GM03348 (cell line): ENCODE measurements at places on chromosomes 1 and 21.

GRCh38 chr1:49340576-49340975, 563.9 kb upstream of the BEND5 start:
- no peak for DNase-seq

- no peak for DNase-seq
Measured at GRCh38 chr1:234725177-234726132, 115.5 kb upstream of the IRF2BP2 start.

DNA sequence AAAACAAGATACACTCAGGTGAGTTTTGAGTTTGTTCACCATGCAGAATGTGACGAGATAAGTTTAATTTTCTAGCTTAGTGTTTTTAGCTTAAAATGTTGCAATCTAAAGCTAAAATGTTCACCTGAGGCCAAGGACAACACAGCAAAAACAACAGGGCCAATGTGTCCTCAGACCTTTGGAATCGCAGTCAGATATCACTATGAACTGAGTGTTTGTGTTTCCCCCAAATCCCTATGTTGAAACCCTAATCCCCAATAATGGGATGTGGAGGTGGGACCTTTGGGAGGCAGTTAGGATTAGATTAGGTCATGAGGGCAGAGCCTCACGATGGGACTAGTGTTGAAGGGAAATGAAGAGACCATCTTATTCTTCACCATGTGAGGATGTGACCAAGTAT, 144.4 kb downstream of the GABPA start:
- DNase-seq: no peak

DNA sequence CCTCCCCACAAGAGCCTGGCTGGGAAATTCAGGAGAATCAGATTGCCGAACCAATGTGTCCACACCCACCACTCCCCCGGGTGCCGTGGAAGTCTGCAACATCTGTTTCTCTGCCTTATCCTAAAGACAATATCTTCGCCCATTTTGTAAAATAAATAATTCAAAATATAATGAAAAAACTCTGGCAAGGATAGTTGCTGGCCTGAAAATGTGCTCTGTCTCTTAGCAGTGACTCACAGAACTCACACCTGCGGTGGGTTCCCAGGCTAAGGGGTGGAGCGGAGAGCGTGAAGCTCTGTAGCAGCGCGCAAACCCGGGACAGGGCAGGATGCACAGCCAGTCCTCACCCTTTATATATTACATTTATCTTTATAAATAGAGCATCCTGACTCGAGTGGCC, 99.9 kb downstream of the COLGALT2 start:
- no peak for DNase-seq

DNA sequence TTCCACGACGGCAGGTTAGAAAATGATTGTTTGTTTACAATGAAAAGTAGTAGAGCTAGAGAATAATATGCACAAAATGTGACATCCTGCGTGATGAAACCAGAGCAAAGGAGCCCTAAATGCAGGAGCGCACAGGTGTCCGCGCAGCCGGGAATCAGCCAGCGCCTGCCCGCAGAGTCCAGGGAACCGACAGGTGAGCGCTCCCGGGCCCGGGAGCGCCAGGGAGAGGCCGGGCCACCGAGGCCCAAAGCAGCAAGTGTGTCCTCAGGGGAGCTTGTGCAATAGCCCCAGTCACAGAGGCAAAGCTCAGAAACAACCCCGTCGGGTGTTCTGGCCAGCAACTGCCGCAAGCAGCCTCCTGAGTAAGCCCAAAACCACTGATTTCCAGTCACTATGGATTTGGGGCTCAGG, 789 bp upstream of the GALE start:
- no peak for DNase-seq
